ENCODE measurements at places on chromosomes 5 and 9.

- DNase-seq, result no peak
Measured at GRCh38 chr5:14364576-14365472, 216.8 kb upstream of the OTULINL start.

GRCh38 chr5:36739751-36740221 lies 133.4 kb downstream of the SLC1A3 start:
- peak; percentile 19 for DNase-seq

- DNase-seq, result no peak
Measured at GRCh38 chr5:87120518-87121303, 147.0 kb upstream of the RASA1 start.

DNA sequence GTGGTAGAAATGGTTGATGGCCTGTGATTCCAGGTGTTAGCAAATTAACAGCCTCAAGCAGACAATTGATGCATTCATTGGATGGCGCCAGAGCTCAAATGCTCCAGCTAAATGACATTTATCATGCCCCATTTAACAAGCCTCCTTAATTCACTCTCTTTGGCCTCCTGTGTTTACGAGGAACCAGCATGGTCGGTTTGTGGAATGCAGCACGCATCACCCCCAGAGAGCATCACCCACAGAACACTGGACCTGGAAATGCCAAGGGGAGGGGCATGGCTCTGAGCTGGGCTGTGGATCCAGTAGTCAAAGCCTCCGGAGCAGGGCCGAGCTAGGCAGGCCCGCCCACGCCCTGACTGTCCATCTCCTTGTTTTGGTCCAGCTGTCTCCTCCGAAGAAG lies 434.0 kb downstream of the GADD45G start:
- no peak for DNase-seq

- DNase-seq, result no peak
Measured at GRCh38 chr9:93116072-93116961, 17.7 kb downstream of the NINJ1 start.

DNA sequence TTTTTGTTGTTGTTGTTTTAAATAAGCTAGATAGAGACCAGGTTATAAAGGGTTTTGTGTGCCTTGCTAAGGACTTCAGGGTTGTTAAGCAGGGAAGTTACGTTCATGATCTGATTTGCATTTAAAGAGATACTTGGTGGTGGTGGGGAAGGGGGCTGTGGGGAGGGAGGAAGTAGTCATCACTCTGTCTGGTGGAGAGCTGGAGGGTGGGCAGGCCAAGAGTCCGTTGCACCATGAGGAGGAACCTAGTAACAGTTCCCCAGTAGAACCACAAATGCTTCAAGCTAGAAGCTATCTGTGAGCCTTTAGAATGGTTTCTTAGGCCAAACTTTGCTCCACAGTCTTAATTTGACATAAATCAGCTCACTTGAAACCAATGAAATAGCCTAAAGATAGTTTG lies 18.7 kb upstream of the ROPN1L start:
- DNase-seq, result no peak

DNA sequence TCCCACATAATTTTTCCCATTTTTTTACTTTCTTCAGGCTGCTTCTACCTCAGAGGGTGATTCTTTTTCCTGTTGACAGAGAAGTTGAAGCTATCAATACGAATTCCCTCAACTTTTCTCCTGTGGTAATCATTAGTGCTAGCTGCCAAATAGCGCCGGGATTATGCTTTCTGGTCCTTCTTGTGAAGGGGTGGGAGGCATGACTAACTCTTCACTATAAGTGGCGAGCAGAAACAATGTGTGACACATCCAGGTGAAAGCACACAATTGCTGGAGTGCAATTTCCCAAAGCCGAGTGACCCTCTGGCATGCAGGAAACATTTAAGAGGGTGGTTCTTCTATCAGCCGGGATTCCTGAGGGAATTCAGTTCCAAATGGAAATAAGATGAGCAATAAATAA lies 56.0 kb downstream of the TRPC7 start:
- no peak for DNase-seq

- no peak for DNase-seq
Measured at GRCh38 chr5:100683881-100684280, 148.7 kb downstream of the FAM174A start.

DNA sequence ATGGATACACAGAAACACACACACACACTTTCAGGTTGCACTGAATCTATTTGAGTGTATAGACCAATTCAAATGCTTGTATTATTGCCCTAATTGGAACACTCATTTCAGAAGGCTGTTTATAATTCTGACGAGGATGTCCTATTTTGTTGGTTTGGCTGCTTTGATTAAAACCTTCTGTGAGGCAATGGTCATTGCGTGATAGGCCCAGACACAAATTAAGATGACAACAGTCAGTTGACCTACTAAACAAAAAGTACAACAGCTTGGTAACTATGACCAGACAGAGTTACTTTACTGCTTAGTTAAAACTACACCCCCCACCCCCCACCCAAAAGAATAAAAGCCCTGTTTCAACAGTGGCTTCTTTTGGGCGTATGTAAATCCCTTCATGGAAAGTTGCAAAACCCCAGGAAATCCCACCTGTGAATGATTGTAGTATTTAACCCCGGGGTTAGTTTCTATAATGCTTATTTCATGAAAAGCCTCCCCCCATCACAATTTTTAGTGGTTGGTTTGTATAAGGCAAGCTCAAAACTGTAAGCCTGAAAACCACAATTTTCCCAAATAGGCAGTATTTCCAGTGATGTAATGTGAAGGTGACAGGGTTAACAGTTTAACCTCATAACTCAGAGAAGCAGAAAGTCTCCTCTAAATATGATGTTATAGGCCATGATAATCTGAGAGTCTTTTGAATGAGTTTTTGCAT lies 340.8 kb downstream of the FGF10 start:
- DNase-seq, result no peak

GRCh38 chr5:109141222-109142200 lies 268.3 kb downstream of the PJA2 start:
- DNase-seq, result no peak

DNA sequence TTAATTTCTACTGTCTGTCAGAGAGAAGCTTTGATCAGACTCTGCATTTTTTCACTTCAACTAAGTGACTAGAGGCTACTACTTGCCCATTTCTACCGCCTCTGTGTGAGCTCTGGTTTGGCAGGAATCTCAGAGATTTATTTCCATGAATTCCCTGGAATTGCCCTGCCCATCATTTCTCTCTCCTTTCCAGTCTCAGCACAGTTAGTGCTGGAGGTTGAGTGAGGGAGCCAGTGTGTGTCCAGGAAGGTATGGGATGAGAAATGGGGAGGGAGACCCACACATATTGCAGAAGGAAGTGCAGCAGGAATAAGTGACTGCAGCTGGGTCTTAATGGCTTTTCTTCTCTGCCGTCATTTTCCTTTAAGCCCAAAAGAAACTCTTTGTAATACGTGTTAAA lies 443.1 kb upstream of the ZNF462 start:
- no peak for DNase-seq

- DNase-seq, result no peak
Measured at GRCh38 chr5:64947031-64947430, 178.3 kb downstream of the CWC27 start.

- no peak for DNase-seq
Measured at GRCh38 chr9:131296906-131297500, 7.5 kb downstream of the PLPP7 start.

- DNase-seq, result no peak
Measured at GRCh38 chr5:153745778-153746395, 255.4 kb downstream of the GRIA1 start.

DNA sequence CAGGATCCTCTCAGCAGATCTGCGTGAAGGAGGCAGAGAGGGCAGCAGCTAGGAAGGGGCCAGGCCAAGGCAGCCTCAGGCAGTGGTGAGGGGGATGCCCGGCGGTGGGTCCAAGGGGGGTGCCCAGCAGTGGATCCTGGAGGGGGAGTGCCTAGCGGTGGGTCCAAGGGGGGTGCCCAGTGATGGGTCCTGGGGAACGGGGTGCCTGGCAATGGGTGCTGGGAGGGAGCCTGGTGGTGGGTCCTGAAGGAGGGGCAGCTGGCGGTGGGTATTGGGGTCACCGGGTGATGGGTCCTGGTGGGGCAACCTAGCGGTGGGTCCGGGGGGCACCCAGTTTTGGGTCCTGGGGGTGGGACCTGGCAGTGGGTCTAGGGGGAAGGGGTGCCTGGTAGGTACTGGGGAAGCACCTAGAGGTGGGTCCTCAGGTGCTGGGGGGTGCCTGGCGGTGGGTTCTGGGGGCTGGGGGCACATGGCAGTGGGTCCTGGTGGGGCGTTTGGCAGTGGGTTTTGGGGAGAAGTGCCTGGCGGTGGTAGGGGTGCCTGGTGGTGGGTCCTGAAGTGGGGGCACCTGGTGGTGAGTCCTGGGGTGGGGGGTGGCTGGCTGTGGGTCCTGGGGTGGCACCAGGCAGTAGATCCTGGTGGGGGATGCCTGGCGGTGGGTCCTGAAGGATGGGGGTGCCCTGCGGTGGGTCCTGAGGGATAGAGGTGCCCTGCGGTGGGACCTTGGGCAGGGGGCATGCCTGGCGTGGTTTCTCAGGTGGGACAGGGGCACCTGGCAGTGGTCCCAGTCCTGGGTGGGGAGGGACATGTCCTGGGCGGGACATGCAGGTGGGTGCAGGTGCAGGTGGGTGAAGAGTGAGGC lies 1.9 kb downstream of the LRRC14B start:
- DNase-seq, result no peak

- no peak for DNase-seq
Measured at GRCh38 chr5:82421119-82421518, 143.0 kb upstream of the RPS23 start.

DNA sequence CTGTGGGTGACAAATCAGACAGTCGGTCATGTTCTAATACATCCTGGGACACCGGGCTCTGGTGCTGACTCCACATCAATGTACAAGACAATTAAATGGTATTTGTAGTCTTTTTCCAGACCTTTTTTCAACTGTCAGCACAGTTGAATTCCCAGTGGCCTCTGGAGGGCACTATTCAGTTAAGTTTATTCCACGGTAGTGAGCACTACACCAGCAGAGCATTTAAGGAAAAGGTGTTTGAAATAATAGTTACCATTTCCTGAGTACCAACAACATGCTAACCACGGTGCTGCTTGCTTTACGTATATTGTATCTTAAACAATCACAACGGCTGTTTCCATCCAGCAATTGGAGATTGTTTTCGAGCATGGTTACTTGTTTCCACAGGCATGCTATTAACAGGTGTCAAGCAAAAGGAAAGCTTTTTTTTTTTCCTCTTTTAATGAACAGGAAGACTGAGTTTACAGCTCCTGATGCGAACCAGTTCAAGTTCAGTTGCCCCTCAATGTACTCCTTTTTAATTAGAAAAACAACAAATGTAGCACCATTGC lies 186.7 kb downstream of the PDZD2 start:
- no peak for DNase-seq

DNA sequence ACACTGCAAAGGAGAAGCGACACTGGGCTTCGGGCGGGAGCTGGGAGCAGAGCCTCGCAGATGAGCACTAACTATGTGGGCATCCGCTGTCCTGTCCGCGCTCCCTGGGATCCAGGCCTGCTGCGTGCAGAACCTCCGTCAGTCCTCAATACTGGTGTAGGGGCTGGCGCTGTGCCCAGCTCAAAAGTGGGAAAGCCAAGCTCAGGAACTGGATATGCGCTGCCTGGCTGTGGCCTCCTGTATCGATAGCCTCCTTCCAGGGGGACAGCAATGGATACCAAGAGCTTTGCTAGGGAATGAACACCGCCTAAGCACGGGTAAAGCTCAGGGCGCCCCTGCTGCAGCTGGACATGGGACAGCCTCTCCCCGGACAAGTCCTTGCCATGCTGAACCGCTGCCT lies 270.4 kb downstream of the NSG2 start:
- no peak for DNase-seq

- DNase-seq, result no peak
Measured at GRCh38 chr9:120857481-120857880, 14.8 kb upstream of the PSMD5 start.

- no peak for DNase-seq
Measured at GRCh38 chr9:112885324-112885723, 5.4 kb downstream of the SLC46A2 start.

GRCh38 chr9:97293207-97293721 lies 14.2 kb upstream of the CCDC180 start:
- no peak for DNase-seq

- DNase-seq, result no peak
Measured at GRCh38 chr9:77011973-77012821, 7.3 kb upstream of the FOXB2 start.
